ENCODE measurements at places on chromosomes 3 and 15.
A peak's percentile ranks its signal among the peaks of the same experiment; 100 is the strongest.

GRCh38 chr15:96254173-96254572 is 76.3 kb upstream of the NR2F2 start:
- DNase-seq: no peak

- DNase-seq: no peak
Observed at GRCh38 chr3:121542924-121543323, 2.9 kb downstream of the POLQ start.

DNA sequence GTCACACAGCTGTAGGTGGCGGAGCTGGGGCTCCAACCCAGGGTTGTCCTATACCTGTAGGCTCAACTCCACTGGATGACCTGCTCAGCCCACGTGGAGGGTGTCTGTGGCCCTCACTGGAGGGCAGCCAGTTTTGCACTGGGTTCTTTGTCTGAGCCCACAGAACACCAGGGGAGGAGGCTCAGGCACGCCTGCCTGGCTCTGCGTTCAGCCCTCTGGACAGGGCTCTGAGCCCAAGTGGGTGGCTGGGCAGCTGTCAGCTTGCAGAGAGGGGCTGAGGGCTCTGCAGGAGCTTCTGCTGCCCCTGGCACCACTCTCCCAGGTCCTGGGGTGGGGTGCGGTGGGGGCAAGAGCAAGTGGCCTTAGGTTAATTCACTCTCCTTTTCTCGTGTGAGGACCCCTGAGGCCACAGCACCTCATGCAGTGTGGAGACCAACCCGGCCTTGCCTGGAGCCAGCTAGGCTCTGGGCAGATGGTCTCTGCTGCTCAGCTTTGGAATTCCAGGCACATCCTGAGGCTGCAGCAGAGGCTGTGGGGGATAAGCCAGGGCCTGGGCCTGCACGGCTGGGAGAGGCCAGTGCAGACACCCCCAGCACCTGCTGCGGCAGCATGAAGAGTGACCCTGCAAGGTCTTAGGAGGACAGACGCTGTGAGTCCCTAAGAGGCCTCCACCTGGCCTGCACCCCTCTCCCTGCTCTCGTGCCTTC is 23.5 kb downstream of the DUSP7 start:
- DNase-seq: no peak

- no peak for DNase-seq
Observed at GRCh38 chr3:55426486-55426885, 60.6 kb downstream of the WNT5A start.

DNA sequence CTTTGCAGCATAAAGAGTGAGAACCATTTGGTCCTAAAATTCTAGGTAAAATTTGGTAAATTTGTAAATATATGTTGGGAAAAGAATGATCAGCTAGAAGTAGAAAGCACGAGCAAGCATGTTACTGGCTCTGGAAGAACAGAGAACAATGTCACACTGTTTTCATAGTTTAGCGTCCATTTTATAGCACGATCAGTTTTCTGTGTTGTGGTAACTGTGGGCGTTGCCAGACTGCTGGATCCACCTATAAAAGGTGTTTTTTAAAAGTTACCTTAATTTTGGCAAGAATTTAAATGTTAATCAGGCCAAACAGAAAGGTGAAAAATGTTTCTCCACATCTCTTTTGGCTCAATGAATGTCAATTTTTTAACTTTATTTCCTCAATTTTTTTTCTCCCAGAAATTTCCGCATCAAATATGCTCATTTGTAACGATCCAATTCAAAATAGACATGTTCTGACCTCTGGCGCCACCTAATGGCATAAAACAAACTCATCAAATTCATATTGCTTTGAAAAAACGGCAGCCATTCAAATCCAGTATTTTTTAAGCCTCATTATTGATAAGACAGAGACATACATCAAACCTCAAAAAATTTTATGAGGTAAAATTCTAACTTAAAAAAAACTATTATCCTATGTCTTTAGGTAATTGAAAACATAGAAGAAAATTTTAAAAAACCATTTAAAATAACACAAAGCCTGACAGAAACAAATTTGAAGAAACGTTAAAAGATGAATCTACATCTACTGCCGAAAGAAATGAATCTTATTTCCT is 5.5 kb upstream of the GP5 start:
- DNase-seq: peak; percentile 60

GRCh38 chr3:163768048-163768447 is 1310.2 kb downstream of the SI start:
- no peak for DNase-seq

- DNase-seq: no peak
Observed at GRCh38 chr3:58608648-58609047, 31.5 kb upstream of the FAM107A start.

- no peak for DNase-seq
Observed at GRCh38 chr15:100686725-100687473, 84.5 kb downstream of the ASB7 start.

DNA sequence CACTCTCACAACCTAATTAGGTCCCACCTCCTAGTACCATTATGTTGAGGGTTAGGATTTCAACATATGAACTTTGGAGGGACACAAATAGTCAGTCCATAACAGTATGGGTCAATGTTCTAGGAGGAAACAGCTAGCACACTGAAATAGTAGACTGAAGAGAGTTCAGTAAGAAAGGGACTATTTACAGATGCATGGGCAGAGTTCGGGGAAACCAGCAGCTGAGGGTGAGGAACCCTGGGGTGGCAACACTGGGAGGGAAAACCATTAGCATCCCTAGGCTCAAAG is 78.0 kb upstream of the PXYLP1 start:
- DNase-seq: no peak

DNA sequence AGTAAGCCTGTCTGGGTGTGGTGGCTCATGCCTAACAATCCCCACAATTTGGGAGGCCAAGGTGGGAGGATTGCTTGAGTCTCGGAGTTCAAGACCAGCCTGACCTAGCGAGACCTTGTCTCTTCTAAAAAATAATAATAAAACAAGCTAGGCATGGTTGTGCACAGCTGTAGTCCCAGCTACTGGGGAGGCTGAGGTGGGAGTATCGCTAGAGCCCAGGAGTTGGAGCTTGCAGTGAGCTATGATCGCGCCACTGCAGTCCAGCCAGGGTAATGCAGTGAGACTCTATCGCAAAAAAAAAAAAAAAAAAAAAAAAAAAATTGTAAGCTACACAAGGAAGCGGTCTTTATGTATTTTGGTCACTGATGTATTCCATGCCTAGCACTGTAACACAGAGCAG is 242.4 kb upstream of the WNT5A start:
- DNase-seq: no peak

- DNase-seq: no peak
Observed at GRCh38 chr3:25781145-25781757, 2.0 kb downstream of the NGLY1 start.

DNA sequence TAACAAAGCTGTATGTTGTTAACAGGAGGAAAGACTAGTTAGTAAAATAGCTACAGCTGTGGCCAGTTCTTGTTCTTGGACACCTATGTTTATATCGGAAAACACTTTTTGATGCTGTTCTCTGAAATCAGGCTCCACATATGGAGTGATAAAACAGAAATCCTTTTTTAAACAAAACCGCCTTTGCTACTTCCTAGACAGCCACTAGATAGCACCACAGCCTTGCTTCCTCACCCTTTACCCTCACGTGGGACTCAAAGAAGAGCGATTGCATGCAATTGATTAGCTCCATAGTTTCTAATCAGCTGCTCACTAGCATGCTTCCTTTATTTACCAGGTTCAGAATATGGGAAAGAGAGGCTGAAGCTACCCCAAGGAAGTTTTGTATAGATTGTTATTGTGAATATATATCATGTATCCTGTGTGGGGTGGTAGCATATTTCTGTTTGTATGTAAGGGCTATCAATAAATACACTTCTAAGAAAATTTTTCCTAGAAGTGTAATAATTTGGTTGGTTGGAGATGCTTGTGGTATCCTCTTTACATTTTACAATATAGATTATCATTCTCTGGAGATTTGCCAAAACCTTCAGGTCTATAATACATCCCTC is 4.3 kb upstream of the MTFMT start:
- peak; percentile 52 for DNase-seq

DNA sequence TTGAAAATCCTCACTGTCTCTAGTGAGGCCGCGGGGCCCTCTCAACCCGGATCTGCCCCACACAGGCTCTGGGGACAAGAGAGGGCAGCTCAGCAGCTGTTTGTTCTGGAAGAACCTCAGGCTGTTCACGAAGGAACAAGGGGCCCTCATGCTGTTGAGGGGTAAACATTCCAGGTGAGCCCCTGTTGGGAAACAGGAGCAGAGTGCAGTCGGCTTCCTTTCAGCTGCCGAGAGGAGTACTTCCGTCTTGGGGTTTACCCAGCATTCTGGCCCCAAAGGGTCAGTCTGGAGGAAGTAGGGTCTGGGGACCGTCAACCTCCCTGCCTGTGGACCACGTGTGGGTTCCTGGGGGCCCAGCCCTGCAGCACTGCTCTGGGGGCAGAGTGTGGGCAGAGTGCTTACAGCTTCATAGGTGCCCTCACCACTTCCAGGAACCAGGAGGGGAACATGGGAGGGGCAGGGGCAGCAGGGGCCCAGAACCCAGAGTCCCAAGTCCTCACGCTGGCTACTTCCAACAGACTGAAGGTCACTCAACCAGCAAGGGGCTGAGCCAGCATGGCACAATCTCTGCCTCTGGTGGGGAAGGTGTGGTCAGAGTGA is 49.2 kb upstream of the CTSH start:
- DNase-seq: no peak

GRCh38 chr15:48354694-48355303 is 23.6 kb downstream of the DUT start:
- DNase-seq: no peak

DNA sequence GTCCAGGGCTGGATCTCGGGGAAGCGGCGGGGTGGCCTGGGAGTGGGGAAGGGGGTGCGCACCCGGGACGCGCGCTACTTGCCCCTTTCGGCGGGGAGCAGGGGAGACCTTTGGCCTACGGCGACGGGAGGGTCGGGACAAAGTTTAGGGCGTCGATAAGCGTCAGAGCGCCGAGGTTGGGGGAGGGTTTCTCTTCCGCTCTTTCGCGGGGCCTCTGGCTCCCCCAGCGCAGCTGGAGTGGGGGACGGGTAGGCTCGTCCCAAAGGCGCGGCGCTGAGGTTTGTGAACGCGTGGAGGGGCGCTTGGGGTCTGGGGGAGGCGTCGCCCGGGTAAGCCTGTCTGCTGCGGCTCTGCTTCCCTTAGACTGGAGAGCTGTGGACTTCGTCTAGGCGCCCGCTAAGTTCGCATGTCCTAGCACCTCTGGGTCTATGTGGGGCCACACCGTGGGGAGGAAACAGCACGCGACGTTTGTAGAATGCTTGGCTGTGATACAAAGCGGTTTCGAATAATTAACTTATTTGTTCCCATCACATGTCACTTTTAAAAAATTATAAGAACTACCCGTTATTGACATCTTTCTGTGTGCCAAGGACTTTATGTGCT is 527 bp downstream of the B2M start:
- DNase-seq: peak; percentile 65

- no peak for DNase-seq
Observed at GRCh38 chr3:195704433-195704999, 16.3 kb upstream of the MUC20 start.

GRCh38 chr3:142724682-142725356 is 985 bp downstream of the TRPC1 start:
- peak; percentile 29 for DNase-seq

- DNase-seq: no peak
Observed at GRCh38 chr3:134013280-134013679, 16.4 kb downstream of the SLCO2A1 start.

DNA sequence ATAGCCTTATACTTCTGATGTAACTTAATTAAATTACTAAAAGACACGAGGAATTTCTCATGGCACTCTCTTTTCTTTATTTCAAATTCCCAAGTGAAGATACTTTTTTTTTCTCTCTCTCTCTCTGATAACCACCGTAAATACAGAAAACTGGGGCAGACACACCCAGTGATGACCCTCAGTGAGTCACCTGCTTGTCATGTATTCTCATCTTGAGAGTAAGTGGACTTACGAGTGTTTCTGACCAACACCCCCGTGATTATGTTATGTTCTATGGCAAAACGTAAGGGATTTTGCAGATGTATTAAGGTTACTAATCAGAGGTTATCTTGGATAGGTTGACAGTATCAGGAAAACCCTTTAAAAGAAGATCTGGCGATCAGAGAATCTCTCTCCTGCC is 348.8 kb upstream of the ZNF717 start:
- no peak for DNase-seq

GRCh38 chr3:57917601-57918000 is 90.6 kb upstream of the FLNB start:
- no peak for DNase-seq

DNA sequence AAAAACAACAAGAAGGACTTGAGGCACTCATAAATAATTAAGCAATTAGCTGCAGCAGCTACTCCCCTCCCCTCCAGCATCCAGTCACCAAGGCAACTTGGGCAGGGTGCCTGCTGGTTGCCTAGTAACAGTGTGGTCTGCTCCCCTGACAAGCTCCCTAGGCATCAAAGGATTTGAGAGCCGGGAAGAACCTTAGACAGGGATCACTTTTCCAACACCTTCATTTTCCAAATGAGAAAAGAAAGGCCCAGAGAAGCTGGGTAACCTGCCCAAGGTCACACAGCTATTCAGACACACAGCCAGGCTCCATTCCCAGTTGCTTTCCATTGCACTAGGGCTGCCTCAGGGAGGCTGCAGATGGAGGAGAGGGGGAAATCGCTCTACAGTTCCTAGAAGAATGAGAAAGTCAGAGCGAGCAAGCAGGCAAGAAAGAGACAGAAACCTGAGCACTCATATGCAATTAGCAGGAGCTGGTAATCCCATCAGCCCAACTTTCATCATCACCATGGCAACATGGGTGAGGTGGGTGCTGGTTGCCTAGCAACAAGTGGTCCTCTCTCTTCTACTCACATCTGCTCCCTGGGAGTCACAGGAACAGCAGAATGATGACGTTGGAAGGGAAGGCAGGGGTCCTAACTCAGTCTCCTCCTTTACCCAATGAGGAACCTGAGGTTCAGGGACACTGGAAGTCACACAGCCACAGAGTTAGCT is 3.6 kb upstream of the EIF4E3 start:
- DNase-seq: peak; percentile 54

- no peak for DNase-seq
Observed at GRCh38 chr3:134406331-134407238, 32.3 kb upstream of the AMOTL2 start.

- DNase-seq: no peak
Observed at GRCh38 chr3:78497021-78497420, 1270.8 kb downstream of the ROBO1 start.

- no peak for DNase-seq
Observed at GRCh38 chr3:98433764-98434163, 29.2 kb upstream of the OR5K1 start.

DNA sequence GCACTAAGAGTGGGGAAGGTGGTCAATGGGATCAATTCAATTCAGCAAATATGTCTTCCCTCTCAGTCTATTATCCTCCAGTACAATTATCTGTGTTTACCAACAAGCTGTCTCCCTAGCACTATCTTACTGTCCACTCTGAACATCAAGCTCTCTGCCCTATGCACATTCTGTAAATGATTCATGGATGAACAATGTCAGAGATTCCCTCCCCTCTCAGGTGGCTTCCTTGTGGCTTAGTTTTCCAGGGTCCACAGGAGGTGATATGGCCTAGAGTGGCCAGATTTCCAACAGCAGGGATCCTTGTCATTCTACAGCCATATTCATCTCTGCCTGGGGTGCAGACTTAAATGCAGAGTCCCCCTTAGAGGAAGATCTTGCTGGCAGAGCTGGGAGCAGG is 225.1 kb downstream of the UACA start:
- DNase-seq: no peak

Measured in activated CD8-positive, alpha-beta T cell treated with anti-CD3 and anti-CD28 coated beads for 36 hours (primary cell).